ENCODE measurements at places on chromosomes 11 and 22.
A peak's percentile ranks its signal among the peaks of the same experiment; 100 is the strongest.

DNA sequence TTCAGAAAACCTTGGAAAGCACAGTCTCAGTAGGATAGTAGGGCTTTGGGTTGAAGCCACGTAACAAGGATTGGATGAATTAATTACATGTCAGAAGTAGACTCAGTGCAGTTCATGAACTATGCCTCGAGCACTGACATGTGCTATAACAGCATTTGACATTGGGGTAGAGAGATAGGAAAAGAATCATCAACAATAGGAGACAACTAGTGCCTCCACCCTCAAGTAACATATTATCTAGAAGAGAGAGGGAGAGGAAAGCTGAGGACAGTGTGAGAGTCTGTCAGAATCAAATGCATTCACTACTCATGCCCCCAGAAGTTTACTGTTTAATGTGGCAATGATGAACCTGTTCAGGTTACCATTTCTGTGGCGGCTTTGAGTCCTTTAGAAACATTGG is 26.4 kb downstream of the MMP13 start:
- no peak for DNase-seq

GRCh38 chr11:35842958-35843357 is 100.9 kb upstream of the LDLRAD3 start:
- DNase-seq: no peak

DNA sequence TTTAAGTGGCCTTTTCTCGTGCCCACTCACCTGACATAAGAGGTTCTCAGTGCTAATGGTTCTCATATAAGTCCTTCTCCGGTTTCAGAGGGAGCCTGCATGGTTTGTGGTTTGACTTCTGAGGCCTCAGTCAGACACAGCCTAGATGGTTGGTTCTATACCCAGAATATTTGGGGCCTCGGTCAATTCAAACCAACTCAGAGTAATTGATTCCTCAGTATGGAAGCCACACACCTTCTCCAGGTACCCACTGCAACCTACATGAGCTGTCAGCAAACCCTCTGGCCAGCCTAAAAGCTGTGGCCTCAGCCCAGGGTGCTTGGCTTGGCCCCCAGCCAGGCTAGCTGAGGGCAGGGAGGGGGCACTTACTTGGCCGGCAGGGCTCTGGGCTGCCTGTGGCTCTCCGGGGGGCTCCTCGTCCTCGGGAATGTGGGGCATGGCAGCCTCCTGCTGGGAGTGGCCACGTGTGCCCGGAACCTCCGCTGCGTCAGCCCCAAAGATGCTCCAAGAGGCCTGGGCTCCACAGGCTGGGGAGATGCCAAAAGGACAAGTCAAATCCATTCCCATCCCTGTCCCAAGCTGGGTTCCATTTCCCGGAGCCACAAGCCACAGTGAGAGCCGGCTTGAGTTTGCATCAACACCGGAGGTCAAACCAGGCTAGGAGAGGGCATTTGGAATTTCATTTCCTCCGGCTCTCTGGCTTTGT is 41.7 kb downstream of the IRAG1 start:
- no peak for DNase-seq

DNA sequence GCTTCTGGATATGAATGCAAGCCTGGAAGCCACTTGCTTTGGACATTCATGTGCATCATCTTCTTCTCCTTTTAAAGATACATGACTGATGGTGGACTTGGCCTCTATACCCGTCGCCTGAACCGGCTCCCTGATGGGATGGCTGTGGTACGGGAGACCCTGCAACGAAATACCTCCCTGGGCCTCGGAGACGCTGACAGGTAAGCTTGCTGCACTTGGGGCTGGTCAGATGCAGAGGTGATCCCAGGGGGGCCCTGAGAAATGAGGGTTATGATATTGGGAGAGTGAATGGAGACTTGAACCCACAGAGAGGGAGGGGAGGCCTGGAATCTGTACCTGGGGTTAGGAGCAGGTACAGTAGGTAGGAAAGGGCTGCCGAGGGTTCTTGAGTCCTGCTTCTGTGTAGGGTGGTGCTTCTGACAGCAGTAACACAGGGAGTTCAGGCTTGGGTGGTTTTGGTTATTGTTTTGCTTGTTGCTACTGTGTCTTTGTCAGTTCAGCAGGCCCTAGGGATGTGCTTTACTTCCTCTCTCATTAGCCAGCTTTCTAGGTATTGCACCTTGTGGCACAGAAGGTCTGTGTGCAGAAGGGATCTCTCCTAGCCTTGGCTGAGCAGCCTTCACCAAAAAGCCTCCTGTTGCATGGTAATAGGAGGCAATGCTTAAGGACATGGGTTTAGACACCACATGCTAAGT is 176.1 kb downstream of the DBX1 start:
- DNase-seq: no peak

DNA sequence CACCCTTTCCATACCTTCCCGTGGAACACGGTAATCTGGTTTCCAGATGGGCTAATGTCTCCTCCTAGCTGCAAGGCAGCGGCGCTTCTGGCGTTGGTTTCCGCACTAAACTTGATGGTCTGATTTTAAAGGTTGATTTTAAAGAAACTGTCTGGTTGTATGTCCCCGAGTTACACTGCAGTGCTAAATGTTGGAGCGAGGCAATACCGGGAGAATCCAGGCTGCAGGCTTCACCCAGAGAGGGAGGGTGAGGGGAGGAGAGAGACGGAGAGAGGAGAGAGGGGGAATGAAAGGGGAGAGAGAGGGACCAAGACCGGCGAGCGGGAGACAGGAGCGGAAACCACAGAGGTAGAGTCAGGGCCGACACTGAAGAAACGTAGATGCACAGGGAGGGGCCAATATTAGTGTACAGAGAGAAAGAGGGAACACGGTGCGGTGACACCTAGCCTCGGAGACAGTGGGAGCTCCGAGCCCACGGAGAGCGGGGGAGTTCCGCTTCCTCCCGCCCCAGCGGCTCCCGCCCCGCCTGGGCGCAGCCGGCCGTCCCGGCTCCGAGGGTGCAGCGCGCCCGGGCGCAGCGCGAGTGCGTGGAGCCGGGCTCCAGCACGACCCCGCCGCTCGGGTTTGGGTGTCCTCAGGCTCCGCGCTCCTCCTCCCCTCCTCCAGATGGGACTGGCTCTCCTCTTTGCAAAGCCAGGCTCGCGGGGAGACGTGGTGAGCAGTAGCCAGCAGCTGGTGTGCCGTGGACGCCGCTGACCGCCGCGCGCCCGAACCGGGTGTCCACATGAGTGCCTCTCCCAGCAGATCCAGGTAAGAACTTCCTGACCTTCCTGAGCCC is 71.9 kb upstream of the GRAMD1B start:
- peak; percentile 41 for DNase-seq

- no peak for DNase-seq
These were observed 300.6 kb downstream of the DDX10 start for GRCh38 chr11:108965306-108966001.

DNA sequence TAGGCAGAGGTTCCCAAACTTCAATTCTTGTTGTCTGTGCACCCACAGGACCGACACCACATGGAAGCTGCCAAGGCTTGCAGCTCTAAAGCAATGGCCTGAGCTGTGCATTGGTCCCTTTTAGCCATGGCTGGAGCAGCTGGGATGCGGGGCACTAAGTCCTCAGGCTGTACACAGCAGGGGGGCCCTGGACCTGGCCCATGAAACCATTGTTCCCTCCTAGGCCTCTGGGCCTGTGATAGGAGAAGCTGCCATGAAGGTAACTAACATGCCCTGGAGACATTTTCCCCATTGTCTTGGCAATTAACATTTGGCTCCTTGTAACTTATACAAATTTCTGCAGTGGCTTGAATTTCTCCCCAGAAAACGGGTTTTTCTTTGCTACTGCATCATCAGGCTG is 43.6 kb upstream of the SLC6A5 start:
- DNase-seq: no peak

GRCh38 chr11:792873-793272 is 3.0 kb upstream of the CEND1 start:
- DNase-seq: no peak

DNA sequence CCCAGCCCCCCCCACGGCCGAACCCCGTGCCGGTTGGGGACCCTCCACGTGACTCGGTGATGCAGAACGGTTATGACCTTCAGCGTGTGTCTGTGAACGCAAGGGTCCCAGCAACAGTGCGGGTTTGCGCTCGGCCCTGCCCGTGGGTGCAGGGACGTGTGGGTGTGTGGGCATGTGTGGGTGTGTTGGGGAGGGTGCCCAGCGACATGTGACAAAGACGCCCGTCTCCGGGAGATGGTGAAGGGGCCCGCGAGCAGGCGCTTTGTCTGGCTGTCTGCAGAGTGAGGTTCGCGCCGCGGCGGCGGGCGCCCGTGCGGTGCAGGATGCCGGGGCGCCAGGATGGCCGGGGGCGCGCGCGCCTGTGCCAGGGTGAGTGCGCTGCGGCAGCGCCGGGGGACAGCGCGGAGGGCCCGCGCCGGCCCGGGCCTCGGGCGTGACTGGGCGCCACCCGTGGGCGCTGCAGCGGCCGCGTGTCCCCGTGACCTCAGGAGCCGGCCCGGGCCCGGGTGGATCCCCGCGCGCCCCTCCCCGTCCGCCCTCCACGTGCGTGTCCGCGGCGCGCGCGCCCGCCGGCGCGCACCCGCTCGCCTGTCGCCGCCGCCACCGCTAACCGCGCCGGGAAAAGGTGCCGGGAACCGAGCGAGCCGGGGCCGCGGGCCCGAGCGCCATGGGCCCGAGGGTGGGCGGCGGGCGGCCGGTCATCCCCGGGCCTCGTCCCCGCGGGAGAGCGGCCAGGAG is at the start of gene LRFN4:
TSS of gene LRFN4 (plus strand) at position 569 of the 738 bp plus-strand sequence. CDS start 681 bp downstream, outside the sequence.
- no peak for DNase-seq

DNA sequence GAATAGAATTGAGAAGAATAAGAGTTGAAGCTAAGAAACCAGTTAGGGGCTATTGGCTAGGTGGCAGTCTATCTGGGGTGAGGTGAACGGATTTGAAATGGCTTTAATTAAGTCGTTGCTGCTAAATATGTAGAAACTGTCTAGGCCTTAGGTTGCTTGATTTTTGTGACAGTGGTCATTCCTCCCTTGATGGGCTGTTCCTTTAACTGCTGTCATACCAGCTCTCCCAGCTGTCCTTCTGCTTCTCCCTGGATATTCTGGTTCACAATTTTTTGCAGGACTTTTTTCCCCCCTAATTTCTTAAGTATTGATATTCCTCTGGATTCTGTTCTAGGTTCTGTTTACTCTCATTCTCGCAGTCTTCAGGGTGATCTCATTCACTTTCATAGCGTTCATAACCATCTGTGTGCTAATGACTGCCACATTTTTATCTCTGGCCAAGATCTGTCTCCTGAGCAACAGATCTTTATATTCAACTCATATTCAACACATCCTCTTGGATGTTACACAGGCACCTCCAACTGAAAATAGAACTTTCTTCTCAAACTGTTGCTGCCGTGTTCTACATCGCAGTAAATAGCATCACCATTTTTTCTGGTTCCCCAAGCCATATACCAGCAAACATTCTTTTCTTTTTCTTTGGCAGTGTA is 134.1 kb downstream of the UVRAG start:
- DNase-seq: peak; percentile 29

GRCh38 chr11:60164550-60165075 is 18.3 kb downstream of the MS4A6A start:
- no peak for DNase-seq

DNA sequence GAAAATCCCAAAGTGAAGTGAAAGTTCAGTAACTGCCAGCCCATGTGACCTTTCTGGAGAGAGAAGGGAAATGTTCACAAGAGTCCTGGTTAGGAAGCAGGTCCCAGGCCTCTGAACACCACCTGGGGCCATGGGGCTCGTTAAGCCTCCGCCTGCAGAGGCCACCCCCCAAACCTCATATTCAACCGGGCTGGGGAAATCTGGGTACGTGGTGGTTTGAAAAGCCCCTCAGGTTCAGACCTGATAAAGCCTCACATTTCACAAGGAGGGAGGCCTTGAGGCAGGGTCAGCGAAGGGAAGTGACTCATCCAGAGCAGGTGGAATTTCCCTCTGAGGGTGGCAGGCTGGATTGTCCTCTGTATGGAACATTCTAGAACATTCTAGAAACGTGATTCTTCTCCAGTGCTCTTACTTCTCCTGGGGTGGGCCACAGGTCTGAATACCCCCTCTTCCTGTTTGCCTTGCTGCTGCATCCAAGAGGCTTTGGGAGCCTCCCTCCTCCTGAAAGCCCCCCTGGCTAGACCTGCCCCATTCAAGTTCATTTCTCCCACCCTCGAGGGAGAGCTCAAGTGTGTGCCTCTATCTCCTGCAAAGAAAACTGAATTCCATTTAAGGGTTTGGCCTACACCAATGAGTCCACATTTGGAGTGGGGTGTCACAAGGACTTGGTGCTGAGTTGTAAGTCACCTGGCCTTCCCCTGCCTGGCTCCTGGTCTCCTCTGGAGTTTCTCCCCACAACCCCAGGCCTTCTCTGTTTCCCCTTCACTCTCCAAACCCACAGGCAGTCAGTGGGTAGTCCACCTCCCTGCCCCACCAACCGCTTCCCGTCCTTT is 6.3 kb downstream of the FXYD2 start:
- no peak for DNase-seq

- DNase-seq: peak; percentile 91
These were observed at the start of gene CD248 for GRCh38 chr11:66316849-66317251. Gene CD248, minus strand, starts transcription at chr11:66317044. Its CDS starts 17 bp downstream, at chr11:66317027.

GRCh38 chr11:68940651-68941323 is 37.1 kb downstream of the IGHMBP2 start:
- no peak for DNase-seq

DNA sequence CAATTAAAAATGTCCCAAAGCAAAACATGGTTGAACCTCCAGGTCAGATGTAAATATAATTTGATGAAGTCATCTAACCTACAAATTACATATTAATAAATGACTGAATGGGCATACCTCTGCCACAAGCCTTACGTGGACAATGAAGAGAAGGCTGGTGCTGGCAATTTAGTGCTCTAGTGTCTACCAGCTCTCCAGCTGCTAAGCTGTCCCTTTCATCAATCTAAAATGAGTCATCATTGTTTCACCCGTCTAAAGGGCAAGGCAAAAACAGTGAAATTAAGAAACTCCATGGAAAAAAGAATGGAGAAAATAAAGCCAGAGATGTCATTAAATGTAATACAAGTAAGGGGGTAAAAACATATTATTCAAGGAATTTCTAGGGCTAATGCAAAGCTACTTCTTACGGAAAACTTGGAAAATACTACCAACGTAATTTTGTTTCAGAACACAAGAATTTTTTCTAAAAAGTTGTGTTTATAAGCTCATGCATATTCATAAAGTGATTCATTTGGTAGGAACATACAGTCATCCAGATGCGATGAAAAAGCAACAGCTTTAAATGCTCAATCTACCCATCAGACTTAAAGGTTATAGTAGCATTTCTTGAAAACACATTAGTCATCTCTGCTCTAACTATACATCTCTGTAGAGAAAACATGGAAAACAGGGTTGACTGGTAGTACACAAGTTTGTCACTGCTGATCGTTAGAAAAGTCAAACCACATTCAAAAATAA is 71.5 kb downstream of the SIK3 start:
- no peak for DNase-seq

Data from right hindlimb (tissue), 1 donor.